Urothelium cell line (cell line): ENCODE measurements at places on chromosomes 5 and 9.
A peak's percentile ranks its signal among the peaks of the same experiment; 100 is the strongest.

DNA sequence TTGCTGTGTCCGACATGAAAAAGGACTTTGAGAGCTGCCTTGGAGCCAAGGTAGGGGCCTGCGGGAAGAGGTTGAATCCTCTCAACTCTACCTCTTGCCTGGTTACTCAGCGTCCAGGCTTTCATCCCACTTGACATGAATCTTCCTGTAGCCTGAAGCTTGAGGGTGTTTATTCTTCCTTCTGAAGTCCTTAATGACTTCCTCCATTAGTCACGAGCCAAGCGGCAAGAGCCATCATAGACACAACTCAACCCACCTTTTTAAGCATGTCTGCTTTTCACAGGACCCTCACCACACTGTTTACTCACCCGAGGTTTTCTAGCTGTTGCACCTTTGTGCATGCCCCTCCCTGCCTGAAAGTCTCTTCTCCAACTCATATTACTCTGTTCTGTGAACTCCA, 40.2 kb downstream of the ACO1 start:
- DNase-seq, result no peak

DNA sequence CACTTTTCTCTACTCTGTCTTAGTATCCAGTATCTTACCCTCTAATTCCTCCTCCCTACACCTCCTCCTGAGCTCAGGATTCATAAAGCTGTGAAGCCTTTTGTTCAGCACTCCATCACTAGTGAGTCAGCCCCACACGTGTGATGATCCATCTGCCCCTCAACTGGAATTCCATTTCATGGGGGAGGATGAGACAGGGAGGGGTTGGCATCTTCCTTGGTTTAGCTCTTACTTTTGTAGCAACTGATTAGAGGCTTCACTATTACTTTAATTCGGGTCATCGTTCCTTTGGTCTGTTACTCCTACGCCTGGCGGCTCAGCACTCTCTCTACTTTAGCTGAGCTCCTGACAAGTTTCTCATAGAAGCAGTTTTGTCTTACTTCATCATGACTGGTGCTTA, 11.8 kb downstream of the BTNL8 start:
- DNase-seq, result peak; percentile 73

DNA sequence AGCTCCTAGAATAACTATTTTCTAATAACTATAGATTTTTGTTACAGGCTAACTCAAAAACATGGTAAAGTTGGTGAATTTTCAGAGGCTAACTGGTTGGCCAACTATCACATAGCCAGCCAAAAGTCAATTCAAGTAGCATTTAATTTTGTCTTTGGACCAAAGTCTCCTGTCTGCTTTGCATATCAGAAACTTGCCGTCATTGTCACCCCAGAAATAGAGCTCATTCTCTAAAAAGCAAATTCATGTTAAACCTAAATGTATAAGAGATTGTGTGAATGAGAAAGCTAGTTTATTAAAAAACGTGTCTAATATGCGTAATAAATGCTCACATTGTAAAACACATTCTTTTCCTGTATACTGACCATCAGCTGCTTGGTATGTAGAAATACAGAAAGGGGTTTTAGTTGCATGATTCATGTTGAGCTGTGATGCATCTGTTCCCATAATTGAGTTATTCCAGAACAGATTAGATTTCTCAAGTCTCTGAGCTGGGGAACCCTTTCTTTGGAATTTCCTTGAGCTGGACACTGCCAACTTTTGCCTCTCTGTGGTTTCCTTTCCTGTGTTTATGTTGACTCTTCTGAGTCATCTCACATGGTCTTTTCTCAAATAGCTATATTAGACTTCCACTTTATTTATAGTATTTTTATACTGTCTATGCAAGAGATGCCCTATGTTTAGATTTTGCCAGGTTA, 7.3 kb downstream of the SRFBP1 start:
- peak; percentile 61 for DNase-seq

DNA sequence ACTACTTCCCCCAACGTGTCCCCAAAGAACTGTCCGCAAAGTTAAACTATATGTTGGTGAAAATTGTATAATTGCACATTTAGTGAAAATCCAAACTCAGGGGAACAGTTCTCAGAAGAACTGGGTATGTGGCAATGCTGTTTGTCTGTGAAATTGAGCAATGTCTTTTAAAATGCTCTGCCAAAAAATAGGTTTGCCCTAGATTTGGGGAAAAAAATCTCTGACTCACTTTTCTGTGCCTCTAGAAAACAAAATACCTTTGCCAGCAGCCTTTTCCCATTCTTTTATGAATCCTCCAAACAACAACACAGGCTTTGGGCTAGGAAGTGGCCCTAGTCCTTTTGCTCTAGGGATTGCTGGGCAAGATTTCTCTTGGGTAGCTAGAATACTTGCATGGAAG, 37.4 kb upstream of the ZNF608 start:
- DNase-seq, result no peak

DNA sequence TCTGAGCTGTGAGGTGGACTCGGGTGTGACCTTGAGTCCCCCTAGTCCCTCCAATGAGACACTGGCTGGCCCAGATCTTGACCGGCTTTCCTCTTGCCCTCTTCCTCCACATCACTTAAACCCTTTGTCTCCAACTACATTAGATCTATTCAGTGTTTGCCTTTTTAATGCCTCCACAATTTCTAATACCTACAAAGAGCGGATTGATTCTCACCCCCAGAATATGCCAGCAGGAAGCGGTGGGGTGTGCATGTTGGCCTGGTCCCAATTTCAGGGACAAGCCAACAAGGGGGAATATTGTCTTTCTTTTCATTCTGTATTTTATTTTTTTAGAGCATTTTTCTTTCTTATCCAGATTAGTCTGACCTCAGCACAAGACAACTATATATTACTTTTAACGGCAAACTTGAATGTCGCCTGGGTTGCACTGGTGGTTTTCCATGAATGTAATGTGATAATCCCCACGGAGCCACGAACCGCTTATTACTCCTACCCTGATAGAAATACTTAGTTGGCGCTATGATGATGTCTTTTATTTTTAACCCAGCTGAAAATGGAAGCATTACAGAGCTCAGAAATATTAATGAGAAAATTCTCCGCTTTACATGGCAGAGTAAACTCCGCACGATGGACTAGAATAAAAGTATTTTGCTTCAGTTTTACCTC, 68.5 kb upstream of the MYO10 start:
- no peak for DNase-seq

GRCh38 chr5:115452536-115453235, 91.9 kb downstream of the FEM1C start:
- DNase-seq, result no peak

GRCh38 chr5:138610415-138610917, 35.3 kb upstream of the HSPA9 start:
- DNase-seq, result no peak

DNA sequence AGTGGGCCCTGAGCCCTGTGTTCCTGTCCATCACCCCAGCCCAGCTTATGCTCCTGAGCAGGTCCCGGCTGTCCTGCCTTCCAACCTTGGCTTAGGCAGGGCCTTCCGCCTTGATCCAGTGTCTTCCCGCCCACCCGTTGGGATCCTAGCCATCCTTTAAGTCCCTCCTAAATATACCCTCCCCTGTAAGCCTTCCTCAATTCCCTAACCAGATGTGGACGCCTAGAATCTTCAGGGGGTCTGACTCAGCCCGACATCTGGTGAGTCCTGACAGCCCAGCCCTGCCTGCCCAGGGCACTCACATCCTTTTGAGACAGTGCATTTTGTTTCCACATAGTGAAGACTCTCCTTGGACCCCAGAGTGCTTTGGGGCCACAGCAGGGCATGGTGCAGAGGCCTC, 23.7 kb downstream of the SLC6A7 start:
- no peak for DNase-seq

DNA sequence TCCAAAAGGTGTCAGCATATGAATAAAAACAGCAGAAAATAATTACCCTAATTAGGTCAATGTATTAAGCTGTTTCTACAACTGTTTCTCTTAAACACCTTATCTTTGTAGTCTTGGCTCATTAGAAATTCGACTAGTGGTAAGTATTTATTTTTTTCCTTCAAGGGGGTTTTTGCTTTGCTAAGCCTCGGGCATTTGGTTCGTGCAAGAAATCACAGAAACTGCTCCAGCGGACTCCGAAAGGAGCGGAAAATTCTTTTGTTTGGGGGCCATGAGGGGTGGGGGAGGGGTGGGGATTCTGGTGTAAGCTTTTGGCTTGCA, 757 bp downstream of the ZBED3 start:
- DNase-seq, result no peak

DNA sequence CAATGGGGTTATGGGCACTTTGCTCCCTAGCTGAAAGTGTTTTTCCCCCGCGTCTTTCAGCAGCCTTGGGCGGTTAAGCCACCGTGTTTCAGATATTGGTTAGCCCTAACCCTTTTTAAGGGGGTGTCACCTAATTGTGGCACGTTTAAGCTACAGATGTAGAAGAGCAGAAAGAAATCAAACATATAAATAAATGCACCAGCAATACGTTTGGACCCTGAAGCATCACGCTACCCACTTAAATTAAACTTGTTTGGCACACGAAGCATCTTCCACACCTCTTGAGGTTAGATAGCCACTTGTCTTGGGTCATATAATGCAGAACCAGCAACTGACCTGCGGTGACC, 768 bp downstream of the YTHDC2 start:
- no peak for DNase-seq

DNA sequence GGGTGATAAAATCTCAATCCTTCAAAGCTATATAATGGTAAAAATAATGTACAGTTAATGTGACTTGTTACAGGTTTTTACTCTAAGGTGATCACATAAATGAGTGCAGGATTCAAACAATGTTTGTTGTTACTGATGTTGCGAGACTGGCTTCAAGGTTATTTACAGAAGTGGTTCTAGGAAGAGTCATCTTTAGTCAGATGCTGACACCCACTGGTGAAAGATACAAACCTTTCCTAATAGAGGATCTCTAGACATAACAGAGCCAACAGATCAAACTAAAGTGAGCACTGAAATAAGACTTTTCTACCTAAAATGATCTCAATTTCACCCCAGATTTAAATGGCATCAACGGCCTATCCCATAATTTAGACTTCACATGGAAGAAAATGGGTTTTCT, 20.2 kb downstream of the ARSB start:
- DNase-seq, result no peak

- peak; percentile 44 for DNase-seq
Observed at GRCh38 chr9:385818-386398, 171.2 kb downstream of the DOCK8 start.

GRCh38 chr5:83724935-83725334, 4.3 kb upstream of the HAPLN1 start:
- no peak for DNase-seq

GRCh38 chr5:35626108-35626507, 8.4 kb downstream of the SPEF2 start:
- DNase-seq, result no peak

DNA sequence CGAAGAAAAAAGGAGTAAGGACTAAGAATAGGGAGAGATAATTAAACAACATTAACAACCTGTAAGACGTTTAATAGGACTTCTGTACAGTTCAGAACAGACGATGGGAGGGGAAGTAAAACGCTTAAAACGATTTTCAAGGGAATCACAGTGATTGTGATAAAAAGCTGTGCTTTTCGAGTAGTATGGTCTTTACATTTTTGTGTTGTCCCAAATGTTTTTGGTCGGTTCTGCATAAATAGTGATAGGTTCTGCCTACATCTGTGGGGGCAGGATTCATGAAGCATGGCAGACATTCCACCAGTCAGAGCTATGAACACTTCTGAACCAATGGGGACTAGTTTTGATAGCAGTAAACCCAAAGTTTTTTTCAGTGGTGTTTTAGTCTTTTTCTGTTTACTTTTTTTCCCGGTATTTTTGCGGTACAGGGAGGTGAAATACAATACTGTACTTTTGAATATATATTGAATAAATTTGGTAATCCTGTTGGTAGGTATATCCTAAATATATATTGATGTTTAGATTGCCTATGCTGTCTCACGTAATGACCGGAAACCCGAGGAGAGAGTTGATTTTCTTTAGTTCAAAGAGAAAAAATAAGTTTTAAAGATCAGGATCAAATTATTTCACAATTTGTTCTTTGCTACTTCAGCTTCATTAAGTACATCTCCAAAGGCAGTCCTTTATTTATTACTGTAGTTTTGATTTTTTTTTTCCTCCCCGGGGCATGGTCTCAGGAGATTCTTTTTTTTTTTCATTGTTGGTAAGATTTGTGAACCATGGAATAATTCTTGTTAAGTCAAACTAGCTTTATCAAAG, 1.3 kb downstream of the ERBIN start:
- DNase-seq, result peak; percentile 40

DNA sequence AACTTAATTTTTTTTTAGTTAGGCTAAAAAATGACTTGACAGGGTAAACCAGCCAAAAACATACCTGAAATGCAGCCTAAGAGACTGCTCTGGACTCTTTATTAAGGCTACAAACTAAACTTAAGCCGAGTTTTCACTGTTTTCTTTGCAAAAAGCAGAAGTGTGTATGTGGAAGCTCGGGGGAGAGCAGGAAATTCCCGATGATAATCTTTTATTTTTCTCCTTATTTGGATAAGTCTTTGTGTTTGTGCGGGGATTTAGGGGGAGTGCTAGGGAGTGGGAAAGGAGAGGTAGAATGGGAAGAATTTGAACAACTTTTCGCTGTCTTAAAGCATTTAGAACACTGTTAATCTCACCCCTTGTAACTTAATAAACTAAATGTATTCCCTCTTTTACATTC, 30.7 kb upstream of the GPR21 start:
- DNase-seq, result no peak

GRCh38 chr5:138900281-138900965, 25.3 kb upstream of the LRRTM2 start:
- peak; percentile 9 for DNase-seq

DNA sequence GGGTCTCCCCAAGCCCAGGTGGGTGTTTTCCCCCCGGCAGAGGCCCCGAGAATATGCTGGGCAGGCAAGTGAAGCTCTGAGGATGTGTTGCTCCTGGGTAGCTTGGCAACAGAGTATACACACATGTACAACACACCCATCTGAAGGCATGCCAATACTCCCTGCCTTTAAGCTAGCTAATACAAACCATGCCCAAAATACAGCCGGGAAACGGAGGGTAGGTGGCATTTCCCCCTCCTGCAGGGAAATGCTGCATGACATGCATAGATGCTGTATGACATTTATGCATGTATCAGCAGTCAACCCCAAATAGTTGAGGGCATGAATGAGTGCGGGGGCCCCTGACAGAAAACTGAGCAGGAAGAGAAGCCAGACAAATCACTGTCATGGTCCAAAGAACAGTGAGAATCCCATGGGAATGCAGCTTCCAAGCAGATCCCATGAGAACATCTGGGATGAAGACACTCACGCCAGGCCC, 614.1 kb downstream of the EBF1 start:
- DNase-seq, result no peak

DNA sequence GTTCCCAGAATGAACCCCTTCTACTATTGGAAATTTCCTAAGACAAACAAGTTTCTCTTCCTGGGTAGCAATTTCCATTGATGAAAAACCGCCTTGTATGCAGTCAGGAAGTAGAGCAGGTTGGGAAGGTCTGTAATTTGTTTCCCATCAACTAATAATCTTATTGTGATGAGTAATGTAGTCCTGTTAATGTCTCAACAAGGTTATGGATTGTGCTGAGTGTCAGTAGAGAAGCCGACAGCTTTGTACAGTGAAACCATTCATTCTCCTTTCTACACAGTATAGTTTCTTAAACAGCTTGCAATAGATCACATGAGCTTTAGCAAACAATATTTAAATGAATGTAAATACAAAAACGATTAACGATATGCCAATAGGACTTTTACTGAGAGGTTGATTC, 355.4 kb upstream of the WWC1 start:
- no peak for DNase-seq
